NCI-H2081 (cell line): ENCODE measurements at places on chromosomes 6 and 20.
A peak's percentile ranks its signal among the peaks of the same experiment; 100 is the strongest.

GRCh38 chr6:39850736-39851297 is 58.6 kb downstream of the DAAM2 start:
- no peak for DNase-seq

DNA sequence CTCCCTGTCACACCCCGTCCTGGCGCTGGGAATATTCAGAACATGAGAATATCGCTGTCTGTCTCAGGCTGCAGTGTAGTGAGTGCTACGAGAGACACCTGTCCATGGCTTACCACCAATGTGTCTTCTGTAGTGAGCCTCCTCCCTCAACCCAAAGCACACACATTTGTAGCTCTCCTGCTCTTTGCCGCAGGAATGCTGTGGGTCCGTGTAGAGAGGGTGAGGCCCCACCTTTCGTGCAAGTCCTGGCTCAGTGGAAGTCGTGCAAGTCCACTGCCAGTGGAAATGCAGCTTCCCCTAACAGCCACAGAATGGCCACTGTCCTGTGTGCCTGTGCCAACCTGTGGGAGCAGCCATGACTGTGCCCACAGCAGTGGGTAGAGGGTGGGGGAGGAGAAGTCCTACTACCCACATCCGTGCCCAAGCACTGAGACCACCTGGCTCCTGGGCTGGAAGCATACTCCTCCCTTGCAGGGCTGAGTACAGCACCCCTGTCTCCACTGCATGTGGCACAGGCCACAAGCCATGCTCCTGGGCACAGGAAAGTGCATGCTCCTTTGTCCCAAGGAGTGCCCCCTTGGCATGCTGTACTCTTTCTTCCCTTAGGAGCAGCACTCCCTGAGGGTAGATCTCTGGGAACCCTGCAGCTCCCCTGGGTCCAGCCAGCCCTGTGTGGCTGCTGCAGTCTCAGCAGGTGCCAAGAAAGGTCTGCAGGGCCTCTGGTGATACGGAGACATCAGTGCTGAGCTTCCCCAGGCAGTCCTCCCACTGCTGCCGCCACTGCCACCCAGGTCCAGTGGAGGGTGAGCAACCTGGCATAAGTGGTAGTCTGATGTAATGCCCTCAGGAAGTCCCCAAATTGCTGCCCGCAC is 28.0 kb downstream of the IGF2R start:
- DNase-seq, result no peak

GRCh38 chr6:44715925-44716324 is 328.4 kb downstream of the CDC5L start:
- DNase-seq, result no peak

DNA sequence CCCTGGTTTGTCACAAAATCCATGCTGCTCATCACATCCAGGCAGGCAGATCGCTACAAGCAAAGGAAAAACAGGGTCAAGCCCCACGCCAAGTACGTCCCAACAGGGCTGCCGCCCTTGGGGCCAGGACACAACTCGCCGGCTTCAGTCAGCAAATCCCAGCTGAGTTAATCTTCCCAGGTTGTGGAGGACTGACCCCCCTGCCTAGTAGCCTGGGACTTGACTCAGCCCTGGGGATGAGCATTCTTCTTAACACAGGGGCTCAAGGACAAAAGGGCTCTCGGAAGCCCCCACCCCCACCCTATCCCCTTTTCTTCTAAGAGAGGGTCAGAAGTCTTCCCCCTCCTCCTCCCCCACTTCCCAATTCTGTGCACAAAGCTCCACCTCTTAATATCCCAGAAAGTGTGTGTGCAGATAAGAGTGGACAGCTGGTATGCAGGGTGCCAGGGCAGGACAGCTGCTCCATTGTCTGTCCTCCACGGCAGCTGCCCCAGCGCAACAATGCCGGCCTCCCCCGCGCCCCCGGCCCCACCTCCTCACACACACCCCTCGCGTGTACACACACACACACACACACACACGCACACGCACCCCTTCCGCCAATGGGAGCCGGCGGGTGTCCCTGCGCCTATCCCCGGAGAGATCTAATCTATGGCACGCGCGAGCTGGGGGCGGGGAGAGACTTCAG is 4.5 kb downstream of the DLL1 start:
- peak; percentile 28 for DNase-seq

DNA sequence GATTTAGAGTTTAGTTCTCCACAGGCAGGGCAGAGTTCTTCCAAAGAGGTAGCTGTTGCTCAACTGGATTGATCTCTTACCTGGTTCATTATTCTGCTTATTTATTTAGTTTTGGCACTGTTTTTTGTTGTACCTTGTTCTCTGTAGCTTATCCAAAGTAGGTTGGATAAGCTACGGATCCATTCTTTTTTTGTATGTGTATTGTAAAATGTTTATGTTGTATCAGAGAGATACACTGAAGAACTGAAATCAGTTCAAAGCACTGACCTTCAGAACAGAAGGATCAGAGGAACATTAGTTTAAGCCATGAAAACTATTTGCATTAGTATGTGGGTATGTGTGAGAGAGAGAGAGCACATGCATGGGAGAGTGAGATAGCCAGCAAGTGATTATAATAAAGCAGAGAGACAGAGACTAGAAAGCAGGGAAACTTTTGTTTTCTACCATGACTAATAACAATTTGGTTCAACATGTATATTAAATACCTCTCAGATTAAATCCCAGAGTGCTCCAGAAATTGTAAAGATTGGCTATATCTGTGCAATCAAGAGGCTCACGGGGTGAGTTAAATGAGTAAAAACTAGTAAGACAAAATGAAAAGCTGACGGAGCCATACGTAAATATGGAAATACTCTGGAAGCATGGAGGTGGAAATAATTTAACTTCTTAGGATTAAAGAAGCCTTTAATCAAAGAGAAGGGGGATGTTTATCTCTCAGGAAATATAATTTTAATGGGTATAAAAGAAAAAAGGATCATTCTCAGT is 40.2 kb downstream of the ITCH start:
- no peak for DNase-seq

GRCh38 chr6:36721369-36722140 is 23.9 kb downstream of the RAB44 start:
- DNase-seq, result no peak

DNA sequence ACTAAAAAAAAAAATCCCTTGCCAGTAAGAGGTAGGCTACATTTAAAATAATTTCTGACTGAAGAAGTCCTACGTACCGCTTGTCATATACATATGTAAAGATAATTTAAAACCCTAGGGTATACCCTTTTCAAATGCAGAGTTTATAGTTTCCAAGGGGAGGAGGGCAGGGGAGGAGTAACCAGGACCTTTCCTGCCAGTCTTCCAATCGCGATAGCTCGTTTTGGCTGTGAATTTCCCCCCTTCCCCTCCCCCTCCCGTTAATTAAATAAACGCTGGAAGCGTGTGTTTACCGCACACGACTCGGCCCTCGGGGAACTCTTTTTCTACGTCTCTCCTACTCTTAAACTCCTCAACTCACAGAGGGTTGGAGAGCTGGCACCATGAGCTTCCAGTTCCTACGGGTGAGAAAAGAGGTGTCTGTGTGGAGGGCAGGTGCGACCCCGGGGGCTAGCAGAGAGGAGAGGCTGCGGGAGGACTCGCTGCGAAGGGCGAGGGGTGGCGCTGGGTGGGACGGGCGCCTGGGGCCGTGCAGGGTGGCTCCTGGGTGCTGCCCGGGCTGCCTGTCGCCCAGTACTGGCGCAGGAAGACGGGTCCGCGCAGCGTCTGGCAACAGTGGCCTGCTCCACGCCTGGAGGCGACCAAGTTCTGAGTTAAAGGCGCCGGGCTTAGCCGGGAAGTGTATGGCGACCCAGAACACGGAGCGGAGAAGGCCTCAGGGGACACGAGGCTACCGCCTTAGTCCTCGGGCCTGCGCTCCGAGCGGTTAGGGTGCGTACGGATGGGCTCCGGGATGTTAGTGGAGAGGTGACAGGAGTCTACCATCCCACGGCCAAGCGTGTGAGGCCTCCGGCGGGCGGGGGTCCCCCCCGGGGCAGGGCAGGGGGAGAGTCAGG is 4.1 kb upstream of the TFAP2C start:
- no peak for DNase-seq

DNA sequence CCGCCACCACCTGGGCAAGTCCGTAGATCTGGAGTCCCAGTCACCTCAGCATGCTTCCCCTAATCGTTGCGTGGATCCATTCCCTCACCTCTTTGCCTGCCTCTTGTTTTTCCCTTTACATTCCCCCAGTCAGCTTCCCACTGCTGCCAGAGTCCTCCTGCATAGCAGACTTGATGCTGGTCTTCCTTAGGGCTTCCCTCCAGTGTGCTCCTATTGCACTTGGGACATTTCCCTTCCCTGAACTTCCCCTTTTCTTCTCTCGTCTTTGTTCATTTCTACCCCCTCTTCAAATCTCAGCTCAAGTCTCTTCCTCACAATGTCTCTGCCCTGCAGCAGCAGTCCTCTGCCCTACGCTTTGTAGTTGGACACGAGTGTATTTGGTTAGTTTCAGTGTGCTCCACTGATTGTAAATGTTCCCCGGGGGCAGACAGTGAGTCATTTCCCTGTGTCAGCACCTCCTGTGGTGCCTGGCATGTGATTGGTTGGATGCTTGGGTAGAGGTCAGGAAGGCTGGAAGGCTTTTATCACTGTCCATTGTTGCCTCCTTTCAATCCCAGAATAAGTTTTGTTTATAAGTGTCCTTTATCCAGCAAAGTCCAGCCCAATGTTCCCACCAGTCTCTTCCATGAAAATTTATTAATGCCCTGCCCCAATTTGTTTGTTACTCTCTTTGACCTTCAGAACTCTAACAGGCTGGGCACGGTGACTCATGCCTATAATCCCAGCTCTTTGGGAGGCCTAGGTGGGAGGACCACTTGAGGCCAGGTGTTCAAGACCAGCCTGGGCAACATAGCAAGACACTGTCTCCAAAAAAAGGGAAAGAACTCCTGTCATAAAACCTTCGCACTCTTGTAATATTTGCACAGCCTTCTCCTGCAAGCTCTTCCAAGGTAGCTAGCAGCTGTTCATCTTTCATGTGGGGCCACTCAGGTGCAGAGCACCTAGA is 38.3 kb downstream of the FAM120B start:
- DNase-seq, result peak; percentile 17

- no peak for DNase-seq
Measured at GRCh38 chr6:31659649-31660380, 763 bp downstream of the C6orf47 start.

GRCh38 chr20:41632896-41633295 is 14.7 kb upstream of the CHD6 start:
- DNase-seq, result no peak

GRCh38 chr6:116047173-116047933 is 13.3 kb downstream of the FRK start:
- no peak for DNase-seq

GRCh38 chr20:13274275-13274861 is 53.3 kb downstream of the ISM1 start:
- no peak for DNase-seq

- no peak for DNase-seq
Measured at GRCh38 chr6:155880900-155881299, 425.3 kb upstream of the NOX3 start.

DNA sequence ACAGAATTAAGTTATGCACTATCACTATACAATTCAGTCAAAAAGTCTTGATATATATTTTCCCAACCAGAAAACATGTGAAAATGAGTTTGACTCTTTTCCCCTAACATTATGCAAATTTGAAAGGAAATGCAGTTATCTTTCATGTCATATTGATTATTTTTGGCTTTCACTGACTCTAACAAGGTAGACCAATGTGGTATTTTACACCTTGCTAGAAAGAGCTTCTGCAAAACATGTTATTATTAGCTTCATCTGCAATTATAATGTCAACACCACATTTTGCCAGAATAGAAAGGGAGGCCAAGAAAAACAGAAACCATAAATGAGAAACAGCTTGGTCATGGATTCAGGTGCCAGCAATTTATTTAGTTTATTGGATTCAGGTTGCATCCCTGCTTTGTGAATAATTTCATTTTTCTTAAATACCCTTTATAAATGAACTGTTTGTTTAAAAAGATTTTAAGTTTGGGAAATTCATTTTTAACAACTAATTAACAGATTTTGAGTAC is 226.1 kb upstream of the GJE1 start:
- DNase-seq, result no peak

GRCh38 chr6:57130661-57131177 is 40.7 kb downstream of the ZNF451 start:
- DNase-seq, result no peak

DNA sequence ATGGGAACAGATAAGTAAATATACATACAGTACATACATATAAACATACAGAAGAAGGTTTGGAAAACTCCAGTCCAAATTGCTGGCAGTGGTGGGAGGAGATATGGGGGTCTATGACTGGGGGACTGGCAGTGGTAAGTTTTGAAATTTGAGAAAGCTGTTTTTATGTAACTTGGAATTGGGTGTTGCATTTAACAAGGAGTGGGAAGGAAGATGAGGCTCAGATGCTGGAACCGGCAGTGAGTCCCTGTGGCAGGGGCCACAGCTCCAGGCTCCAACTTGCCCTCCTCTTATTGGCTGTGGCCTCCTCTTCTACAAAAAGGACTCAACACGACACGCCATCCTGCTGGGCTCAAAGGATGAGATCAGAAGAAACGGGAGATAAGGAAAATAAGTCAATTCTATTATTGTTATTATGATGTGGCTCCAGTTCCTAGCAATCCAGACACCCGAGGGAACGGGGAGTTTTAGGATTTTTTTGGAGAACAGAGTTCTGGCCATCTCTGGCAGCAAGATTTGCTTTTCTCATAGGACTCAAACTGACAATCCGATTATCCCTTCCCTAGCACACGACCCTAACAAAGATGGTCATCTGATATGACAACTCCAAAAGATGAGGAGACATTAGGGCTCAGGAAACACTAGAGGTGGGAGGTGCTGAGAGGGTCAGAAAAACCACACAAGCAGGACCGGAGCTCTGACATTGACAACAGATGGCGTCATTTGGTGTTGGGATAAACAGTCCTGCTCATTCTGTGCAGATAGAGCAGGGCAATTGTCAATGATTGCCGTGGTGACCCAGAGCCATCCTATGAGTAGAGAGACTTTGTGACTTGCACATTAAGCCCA is 6.0 kb upstream of the TGM2 start:
- no peak for DNase-seq

- DNase-seq, result no peak
Measured at GRCh38 chr20:4283016-4283415, 267.7 kb upstream of the RNF24 start.

GRCh38 chr6:15472621-15473020 is 190.2 kb downstream of the DTNBP1 start:
- DNase-seq, result no peak

- no peak for DNase-seq
Measured at GRCh38 chr6:43861212-43861894, 91.3 kb downstream of the VEGFA start.

- DNase-seq, result peak; percentile 80
Measured at GRCh38 chr6:87322304-87323212, at the start of gene SMIM8. SMIM8 (plus strand) TSS chr6:87322588; CDS start chr6:87337032, 14,444 bp downstream.

DNA sequence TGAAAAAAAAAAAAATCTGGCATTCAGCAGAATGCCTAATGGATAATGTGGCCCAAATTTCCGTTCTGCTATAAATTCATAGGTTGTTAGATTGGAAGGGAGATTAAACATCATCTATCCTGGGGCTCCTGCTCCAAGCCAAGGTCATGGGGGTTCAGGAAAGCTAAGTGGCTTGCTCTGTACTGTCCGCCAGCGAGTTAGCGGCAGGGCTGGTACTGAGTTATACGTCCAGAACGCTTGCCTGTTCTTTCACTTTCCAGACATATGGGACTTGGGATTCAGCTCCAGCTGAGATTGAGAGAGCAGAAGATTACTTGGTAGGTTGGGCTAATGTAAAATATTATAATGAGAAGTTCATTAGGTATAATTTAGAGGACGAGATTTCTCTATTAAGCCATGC is 858 bp downstream of the RWDD1 start:
- no peak for DNase-seq
